Stimulated activated CD4-positive, alpha-beta T cell treated with anti-CD3 and anti-CD28 coated beads, TNF-alpha, amount 100 ng/mL, for 24 hours (primary cell): ENCODE measurements at places on chromosomes 7 and 10.

DNA sequence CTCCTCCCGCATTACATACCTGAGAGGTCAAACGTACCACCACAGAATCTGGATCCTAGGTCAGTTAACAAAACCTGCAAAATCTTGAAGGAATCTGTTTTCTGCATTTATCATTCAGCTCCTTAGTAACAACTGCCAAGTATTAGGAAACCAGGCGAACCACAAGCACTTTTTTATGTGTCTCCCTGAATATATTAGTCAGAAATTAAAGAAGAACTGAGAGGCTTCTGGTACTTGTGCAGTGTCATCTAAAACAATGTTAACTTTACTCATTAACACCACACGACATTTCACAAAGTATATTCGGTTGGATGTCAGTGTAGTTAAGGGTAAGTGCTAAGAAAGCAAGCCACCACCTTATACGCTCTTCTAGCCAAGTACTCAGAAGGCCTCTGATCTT is 2.5 kb downstream of the CCDC6 start:
- DNase-seq: no peak

GRCh38 chr10:70140297-70140696 is 6.2 kb downstream of the TYSND1 start:
- DNase-seq: no peak

DNA sequence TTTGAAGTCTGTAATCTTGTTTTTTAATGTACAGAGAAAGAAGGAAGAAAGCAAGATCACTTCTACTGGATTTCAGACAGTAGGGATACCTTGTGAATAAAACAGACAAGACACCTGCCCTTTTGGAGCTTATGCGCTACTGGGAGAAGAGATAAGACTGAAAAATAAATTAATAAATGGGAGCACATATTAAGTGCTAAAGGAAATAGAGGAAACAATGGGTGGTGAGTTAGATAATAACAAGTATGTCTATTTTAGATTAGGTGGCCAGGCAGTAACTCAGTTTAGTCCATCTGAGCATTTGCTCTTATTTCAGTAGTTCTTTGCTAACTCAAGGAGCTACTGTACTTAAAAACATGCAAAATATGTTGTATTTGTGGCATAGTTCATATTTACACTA is 15.9 kb downstream of the MIOS start:
- DNase-seq: no peak

- DNase-seq: no peak
Measured at GRCh38 chr10:132102717-132103110, 37.0 kb downstream of the JAKMIP3 start.

GRCh38 chr7:73960548-73960947 is 67.4 kb upstream of the ELN start:
- no peak for DNase-seq

DNA sequence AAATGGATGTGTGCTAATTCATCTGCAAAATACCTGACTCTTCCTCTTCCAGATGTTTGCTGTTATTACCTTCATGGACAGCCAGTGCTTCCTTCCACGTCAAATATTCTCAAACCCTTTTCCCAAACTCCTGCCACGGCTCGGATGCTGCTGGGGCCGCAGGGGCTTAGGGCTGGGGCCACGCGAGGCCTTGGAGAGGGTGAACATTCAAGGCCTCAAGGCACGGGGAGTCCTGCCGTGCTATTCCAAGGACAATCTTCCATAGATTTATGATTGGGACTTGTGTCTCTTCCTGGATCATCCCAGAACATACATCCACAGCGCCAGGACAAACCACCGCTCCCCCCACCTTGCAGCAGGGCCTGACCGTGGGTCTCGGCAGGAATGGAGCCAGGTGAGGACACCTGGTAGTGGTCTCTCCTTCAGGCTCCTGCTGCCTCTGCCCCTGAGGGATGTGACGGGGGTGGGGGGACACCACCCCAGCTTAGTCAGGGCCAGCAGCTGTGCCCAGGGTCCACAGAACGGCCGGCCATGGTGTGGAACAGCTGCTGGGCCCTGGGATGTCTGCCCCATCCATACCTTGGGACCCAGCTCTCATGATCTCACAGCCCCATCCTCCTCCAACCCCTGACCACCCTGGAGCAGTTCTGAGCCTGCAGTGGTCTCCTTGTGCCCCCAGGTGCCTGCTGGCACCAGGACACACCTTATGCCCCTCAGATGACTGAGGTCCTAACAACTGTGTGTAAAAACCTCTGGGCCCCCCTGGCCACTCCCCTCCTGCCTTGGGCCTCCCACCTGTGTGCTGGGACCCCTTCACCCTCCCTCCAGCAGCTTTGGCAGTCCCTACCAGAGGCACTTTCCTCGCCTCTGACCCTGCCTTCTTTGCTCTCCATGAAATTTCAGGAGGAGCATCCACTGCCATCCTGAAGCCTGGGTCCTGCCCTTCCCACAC is 16.7 kb downstream of the VIPR2 start:
- no peak for DNase-seq

GRCh38 chr7:159105832-159106811 is 38.5 kb downstream of the VIPR2 start:
- DNase-seq: no peak

DNA sequence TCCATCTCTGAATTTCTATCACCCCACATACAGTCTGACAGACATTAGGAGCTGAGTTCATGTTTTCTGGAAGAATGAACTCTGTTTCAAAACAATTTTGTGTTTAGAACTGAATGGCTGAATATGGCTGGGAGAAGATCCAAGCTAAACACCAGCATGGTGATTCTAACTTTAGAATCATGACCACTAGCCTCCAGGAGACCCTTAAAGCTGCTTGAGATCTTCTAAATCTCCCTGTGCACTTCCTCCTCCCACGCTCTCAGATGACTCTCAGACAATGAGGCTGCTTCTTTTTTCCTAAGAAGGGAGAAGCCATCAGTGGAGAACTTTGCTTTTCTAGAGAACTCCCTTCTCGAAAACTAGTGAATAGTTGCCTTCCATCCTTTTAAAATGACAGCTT is 711.2 kb downstream of the GRID1 start:
- no peak for DNase-seq

- DNase-seq: no peak
Measured at GRCh38 chr7:45566386-45566785, 7.8 kb upstream of the ADCY1 start.

DNA sequence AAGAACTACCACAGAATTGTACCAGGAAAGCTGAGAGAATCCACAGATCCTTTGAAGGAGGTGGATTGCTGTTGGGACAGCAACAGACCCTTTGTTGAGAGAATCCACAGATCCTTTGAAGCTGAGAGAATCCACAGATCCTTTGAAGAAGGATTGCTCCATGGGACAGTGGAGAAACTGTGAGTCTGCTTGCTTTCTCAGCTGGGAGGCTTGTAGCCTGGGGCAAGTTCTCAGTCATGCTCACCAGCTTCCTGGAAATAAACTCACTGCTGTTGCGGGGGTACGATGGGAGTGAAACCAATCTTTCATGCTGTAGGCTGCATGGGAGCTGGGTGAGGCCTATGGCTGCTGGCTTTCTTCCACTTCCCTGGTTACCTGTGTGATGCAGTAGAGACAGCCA is 106.3 kb downstream of the C7orf25 start:
- DNase-seq: no peak
